ENCODE measurements at places on chromosomes 11 and 22. TPM values are rescaled to one million over a fixed set of nuclear protein-coding genes. Genes with fewer than 3 reads are reported as not detected.

The CEND1 gene
- 0.22 TPM for total RNA-seq

The TSPAN32 gene
- not detected for total RNA-seq

The MYEOV gene
- 46.8 TPM for total RNA-seq

The SLC22A12 gene
- not detected for total RNA-seq

The CHRDL2 gene
- total RNA-seq = not detected

The APOA5 gene
- total RNA-seq = not detected

The ENTHD1 gene
- total RNA-seq = not detected

Data from placental pericyte (primary cell).